ENCODE measurements at places on chromosomes 11 and 22.

DNA sequence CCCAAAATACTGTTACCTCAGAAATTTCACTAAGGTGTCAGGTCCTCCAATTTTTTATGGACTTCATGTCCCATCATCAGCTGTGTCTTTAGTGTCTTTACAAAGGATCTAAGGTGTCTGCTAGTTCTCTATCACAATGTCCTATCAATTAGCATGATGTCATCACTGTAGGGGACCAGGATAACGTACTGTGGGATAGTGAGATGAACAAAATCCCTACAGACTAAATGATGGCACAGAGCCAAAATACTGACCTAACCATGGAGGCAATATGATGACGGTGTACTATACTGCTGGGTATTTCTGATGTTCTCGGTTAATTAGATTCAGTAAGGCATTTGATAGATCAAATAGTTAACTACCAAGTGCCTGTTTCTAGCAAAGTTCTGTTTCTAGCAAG is 82.5 kb downstream of the SBF2 start:
- DNase-seq = no peak

DNA sequence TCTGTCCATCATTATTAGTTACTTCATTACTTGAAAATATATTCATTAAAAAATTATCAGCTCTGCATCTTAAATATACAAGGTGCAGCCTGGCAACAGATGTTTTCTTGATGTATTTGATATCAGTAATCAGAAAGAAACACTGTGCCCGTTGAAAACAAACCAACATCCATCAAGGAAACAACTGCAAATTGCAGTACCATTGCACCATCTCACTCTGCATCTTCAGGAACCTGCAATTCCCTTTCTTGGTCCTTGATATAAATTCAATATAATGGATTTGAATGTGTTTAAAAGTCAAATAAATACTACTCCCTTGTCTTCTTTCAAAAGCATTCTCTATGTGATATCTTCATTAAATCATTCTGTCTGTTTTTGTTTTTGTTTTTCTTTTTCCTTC is 1131.2 kb downstream of the FAM181B start:
- no peak for DNase-seq

- no peak for DNase-seq
Observed at GRCh38 chr11:10473371-10473770, 18.3 kb downstream of the AMPD3 start.

- no peak for DNase-seq
Observed at GRCh38 chr11:117466966-117467365, 139.3 kb downstream of the CEP164 start.

DNA sequence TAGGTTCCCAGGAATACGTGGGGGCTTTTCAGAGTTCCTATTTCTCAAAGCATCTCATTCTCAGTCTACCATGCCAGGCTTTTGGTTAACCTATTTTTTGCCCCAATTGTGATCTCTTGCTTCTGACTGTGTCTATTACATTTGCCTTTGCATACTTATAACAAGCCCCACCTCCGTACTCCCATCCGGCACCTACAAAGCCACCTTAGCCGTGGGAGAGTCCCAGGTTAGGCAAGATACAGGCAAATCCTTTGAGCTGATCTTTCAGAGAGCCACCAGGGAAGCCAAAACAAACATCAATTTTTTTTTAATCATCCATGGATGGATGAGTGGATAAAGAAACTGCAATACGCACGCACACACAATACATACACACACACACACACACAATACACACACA is 18.6 kb upstream of the PANX3 start:
- DNase-seq = no peak

DNA sequence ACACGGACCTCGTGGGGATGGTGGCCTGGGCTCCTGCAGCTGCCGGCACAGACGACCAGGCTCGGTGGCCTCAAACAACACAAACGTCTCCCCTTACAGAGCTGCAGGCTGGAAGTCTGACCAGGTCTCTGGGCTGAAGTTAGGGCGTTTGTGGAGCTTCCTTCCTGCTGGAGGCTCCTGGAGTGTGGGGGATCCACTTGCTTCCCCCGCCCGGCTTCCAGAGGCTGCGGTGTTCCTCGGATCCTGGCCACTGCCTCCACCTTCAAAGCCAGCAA is 313.5 kb downstream of the CTTN start:
- no peak for DNase-seq

GRCh38 chr22:21948824-21949568 is 3.7 kb downstream of the PPM1F start:
- no peak for DNase-seq

- no peak for DNase-seq
Observed at GRCh38 chr11:69837791-69838190, 18.6 kb upstream of the FGF3 start.

DNA sequence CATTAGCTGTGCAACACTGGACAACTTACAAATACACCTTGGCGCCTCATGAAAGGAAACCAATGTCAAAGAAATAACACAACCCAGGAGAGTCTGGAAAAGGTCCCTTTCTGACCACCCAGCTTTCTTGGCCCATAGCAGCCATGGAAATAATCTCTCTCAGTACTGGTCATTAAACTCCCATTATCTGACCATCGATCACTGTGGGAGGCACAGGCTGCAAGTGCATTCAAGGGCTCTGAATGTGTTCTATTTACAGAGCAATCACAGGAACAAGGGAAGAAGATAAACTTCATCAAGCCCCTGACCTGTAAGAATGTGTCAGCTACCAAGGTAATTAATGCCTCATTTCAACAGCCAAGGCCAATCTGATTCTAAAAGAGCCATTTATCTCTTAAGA is 40.1 kb downstream of the CTSC start:
- DNase-seq = no peak
